ENCODE measurements at places on chromosomes 4 and X. TPM values are rescaled to one million over a fixed set of nuclear protein-coding genes. Genes with fewer than 3 reads are reported as not detected.

DNA sequence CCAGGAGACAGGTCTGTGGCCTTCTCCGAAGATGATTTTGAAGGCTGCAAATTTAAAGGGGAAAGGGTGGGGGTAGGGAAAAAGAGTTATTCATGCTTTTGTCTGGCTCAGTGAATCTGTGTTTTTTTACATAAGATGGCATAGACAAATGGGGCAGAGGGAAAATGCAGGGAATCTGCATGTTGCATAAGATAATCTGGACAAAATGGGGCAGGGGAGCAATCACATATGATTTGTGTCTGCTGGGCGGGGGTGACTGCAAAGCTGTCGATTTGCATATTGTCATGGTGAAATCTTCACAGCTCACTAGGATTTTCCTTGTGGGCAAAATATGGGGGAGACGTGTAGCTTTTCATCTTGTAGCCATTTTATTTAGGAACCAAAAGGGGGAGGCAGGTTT, 29.4 kb upstream of the GYG2 start:
- no peak for DNase-seq

- no peak for DNase-seq
These were observed 875.5 kb upstream of the INTU start for GRCh38 chr4:126757219-126757618.

DNA sequence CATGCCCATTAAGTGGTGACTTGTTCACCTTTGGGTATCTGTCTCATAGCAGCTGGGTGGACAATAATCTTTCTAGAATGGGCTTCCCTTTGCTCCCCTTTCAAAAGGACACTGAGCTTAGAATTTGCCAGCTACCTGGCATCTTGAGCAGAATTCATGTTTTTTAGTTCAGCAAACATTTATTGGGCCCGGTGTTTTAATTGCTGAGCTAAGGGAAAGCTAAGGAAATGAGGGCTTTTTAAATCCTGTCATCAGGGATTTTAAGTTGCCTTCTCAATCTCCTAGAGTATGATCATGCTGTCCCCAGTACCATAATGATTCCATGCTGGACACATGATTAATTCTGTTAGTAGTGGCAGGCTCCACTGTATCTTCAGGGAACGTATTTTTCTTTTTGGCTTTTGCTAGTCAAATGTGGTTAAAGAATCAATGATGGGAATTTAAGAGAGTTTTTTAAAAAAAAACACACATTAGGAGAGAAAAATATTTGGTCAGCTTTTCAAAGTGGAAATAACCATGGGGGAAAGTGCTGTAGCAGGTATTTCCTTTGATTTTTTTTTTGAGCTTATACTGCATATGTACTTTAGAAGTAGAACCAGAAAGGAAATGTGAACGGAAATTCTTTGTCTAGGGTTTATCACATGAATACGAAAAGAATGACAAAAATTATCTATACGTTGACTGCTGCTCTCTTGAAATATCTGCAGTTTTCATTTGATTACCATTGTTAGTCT, 208.9 kb downstream of the CLCN4 start:
- DNase-seq, result no peak

DNA sequence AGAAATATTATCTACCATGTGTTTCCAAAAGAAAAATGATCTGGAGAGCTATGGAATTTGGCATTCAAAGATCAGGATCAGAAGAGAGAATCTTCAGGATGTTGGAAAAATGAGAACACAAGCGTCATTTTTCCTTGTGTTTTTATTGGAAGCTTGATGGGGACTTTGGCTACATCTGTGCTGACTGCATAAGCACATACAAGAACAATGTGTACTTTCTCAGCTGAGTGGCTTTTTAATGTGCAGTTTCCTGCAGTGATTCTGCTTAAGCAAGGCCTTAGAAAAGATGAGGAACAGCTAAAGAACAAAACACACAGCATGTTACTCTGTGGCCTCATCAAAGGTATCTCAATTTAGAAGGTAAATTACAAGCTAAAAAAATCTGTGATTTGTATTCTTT, 1039.9 kb downstream of the GLUD2 start:
- no peak for DNase-seq

- DNase-seq, result no peak
These were observed 39.9 kb downstream of the SEPSECS start for GRCh38 chr4:25120146-25120940.

GRCh38 chr4:103137446-103137827, 37.8 kb upstream of the BDH2 start:
- no peak for DNase-seq

DNA sequence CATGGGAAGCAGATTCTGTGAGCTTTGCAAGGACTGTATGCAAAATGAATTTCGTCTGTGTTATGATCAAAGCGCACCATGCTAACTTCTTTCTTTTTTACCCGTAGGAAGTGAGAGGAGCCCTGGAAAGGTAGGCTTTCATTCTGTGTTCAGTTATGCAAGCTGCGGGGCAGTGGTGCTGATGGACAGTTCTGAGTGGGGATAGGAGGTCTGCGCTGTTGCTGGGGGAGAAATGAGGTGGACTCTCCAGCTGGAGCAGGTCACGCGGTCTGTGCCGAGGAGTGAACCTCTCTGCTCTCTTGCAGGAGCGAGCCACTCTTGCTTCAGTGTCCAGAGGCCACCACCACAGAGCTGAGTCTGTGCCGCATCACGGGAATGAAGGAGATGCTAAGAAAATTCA, 4.5 kb downstream of the TRIML1 start:
- no peak for DNase-seq

DNA sequence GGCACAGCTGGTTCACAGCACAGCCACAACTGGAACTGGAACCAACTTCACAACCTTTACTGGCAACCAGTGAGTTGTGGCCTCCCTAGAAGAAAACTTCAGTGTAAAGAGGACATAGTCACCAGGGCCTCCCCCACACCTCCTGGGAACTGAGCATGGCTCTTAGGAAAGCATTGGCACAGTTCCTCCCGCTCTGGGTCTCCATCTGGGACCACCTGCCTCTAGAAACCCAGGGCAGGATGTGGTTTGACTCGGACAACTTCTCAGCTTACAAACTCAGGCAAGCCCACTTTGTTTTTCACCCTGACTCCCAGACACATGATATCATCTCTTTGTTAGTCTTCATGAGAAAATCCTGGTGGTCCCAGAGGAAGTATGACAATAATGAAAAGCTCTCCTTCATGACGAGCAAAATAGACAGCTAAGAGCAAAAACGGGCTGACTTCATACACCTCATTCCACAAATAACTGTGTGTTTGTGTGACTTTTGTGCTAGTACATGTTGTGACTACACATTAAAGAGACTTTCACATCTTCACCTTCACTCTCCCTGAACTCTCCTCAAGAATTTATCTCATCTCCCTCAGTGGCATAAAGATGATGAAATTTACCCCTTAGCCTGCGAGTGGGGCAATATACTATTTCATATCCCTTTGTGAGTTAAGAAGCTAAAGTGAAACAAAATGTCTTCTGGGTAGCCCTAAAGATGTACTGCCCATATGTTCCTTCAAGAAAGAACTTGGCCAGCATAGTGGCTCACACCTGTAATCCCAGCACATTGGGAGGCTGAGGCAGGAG, 75.4 kb downstream of the SH3KBP1 start:
- DNase-seq, result no peak

DNA sequence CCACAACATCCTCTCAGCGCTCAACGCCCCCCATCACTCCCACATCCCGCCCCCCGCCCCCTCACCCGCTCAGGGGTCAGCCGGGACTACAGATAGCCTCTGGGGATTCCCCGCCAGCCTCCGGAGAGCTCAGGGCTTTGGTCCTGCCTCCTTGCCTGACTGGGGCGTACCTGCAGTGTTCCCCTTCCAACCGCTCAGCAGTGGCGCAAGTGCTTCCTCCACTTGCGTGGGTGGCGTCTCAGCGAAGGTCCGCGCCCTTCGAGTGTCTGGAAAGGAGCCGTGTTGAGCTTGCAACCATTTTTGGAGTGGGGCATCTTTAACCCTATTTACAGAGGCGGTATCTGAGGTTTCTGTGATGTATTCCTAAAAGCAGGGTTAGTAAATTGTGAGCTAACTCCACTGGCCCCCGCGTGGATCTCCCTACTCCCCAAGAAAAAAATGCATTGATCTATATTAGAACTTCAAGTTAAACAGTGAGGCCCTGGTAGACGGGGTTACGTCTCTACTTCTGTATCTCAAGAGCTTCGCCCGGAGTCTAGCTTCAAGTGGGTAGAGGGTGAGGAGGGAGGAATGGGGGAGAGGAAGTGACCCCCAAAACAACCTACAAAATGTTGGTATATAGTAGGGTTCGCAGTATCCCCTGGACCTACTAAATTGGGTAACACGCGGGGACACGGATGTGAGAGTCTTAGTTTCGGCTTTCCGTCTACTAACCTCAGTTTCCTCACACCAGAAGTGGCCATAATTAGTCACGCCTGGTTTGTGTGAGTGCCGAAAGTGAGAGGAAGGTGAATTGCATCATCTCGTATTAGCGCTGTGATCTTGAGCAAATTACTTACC, 16.1 kb downstream of the NKX3-2 start:
- DNase-seq, result no peak

The SOX3 gene
- total RNA-seq, result not detected

- no peak for DNase-seq
These were observed 64.5 kb upstream of the PRPS1 start for GRCh38 chrX:107563824-107564223.

The TCEAL7 gene
- 1.1 TPM for total RNA-seq

The SLC25A43 gene
- 23.1 TPM for total RNA-seq

DNA sequence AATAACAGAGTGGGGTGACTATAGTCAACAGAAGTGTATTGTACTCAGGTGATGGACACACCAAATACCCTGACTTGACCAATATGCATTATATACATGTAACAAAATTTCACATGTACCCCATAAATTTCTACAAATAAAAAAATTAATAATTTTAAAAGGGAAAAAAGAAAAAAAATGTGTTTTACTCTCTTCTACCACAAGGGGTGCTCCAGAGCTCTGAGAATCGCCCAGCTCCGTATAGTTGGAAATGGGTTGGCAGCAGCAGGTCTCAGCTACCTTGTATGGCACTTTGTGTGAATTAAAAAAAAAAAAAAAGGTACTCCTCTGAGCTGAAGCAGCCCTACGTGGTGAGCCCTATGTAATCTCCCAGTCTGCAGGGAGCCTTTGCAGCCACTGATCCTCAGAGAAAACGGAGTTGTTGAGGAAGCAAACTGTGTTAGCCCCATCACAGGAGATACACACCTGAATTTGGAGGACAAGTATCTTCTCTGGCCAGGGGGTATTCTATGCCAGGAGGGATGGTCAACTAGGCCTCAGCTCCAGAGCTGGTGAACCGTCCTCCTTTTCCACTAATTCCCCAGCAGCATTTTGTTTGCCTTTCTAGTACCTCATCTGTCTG, 17.2 kb upstream of the POLA1 start:
- no peak for DNase-seq

DNA sequence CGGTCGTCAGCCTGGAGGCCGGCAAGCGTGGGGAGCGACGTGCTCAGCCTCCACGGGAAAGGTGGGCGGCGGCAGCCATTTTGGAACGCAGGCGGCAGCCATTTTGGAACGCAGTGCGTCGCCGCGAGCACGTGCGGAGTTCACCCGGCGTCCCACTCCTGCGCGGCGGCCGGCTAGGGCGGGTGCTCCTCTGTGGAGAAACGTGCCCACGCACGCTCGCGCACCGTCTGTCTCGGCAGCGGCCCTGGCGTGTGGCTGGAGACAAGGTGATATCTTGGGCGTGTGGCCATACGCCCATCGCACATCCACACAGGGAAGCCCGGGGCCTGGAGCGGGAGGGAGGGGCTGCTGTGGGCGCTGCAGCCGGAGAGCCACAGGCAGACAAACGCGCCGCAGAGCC, 21.1 kb downstream of the CPLX1 start:
- no peak for DNase-seq

GRCh38 chrX:22952010-22952409, 47.8 kb upstream of the DDX53 start:
- DNase-seq, result no peak

GRCh38 chr4:38759113-38759789, 23.5 kb downstream of the TLR10 start:
- DNase-seq, result no peak

The AMOT gene
- 23.5 TPM for total RNA-seq

DNA sequence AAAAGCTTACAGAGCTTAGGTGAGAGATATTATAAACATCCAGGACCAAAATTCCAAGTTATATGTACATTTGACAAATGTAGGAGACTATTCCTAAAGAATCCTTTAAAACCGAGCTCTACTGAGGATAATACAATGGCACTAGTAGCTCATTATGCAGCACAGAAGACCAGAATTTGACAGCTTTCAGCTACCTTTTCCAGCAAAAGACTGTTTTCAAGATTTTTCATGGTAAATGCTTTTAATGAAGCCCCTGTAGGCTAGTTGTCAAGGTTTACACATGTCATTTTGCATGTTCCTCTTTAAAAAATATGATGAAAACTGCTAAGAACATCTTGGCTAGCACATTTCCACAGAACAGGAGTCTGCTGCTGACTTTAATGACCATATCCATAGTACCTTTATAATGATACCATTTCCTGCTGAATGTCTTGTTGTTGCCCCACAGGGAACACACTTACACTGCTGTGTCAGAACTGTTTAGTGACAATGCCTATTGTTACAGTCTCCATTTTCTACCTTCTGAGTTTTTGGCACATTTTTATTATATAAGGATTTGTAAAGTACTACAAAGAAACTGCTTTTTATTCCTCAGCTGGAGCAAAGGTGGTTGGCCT, 1382.3 kb downstream of the RAPGEF2 start:
- DNase-seq, result no peak

The TRIM61 gene
- not detected for total RNA-seq

The CCDC120 gene
- 39.1 TPM for total RNA-seq

The PARM1 gene
- total RNA-seq, result 10.7 TPM

The FAM241A gene
- 0.47 TPM for total RNA-seq

The GLOD5 gene
- 15.3 TPM for total RNA-seq

The ATP2B3 gene
- total RNA-seq, result not detected
